Fibroblast of skin of right biceps (primary cell): ENCODE measurements at places on chromosomes 16 and 17.

GRCh38 chr16:47627721-47628120 is 166.6 kb downstream of the PHKB start:
- DNase-seq = no peak

- DNase-seq = no peak
Observed at GRCh38 chr17:3590768-3591167, 18.4 kb downstream of the TRPV1 start.

DNA sequence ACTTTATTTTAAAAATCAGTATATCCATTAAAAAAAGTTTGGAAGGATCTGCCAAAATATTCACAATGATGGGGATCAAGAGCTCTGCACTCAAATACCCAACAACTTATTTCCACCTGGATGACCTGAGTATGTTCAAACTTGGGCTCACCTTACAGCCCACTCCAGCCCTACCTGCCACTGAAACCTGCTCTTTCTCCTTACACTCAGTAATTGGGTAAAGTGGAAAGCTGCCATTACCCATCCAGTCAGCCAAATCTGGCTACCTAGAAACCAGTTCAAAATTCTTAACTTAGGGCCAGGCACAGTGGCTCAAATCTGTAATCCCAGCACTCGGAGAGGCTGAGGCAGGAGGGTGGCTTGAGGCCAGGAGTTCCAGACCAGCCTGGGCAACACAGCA is 9.6 kb downstream of the VPS53 start:
- no peak for DNase-seq

DNA sequence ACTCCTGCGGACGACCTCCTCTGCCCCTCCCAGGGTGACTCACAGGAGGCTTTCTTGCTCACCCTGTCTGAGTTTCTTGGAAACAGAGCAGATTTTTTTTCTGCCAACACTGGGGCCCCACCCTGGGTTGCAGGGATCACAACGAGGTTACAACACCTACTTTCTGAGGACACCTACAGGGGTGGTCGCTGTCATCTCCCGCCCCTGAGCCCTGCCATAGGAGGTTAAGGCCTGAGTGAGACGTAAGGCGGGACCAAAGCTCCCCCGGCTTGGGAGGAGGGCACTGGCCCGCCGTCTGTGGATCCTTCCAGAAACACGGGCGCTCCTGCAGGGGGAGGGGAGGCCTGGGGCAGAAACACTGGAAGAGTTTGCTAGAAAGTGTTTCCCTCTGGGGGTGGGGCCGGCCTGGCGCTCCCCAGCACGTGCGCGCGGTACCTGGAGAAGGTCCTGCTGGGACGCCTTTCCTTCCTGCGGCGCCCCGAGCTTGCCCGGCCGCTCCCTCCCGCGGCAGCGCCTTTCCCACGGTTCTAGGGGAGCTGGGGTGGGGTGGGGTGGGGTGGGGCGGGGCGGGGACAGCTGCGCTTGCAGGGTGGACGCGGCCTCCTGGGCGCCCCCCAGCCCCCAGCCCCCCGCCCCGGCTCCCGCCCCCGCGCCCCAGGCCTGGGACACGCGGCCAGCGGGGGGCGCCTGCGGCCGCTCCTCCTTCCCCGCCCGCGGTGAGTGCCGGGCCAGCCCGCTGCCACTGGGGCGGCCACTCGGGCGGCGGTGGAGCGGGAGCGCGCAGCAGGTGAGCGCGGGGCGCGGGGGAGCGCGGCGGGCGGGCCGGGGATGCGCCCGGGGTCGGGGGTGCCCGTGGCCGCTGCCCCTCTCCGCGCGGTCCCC is 20.7 kb upstream of the ADCY7 start:
- DNase-seq = peak; percentile 81

DNA sequence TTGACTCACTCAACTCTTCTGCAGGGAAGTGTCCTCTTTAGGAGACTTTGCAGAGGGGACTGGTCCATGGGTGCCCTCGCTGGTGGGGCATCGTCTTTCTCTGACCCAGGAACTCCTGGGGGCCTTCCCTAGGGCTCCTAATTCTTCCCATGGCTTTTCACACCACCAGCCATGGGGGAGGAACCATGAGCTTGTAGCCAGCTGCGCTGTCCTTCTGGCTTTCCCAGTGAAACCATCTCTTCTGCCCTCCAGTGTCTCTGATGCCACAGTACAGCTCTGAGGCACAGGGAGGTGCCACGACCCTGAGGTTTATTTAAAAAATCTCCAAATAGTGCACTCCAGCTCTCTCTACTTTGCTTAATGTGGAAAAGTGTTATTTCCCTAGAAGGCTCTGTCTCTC is 78.6 kb downstream of the SDR42E1 start:
- no peak for DNase-seq

DNA sequence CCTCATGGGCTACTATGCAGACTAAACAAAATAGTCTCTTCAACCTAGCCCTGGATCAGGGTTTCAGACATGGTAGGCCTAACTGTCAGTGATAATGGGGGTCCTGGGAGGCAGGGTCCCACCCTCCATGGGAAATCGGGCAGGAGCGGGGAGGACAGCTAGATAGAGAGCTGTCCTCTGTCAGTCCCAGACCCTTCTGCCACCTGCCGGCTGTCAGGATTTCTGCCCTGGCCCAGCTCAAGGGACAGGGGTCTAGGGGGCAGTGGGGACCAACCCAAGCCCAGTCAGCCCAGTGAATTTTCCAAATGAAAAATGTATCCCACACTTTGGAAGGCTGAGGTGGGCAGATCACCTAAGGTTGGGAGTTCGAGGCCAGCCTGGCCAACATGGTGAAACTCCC is 5.3 kb downstream of the CA7 start:
- DNase-seq = no peak

- peak; percentile 64 for DNase-seq
Observed at GRCh38 chr17:73013816-73014663, 78.4 kb downstream of the SLC39A11 start.

DNA sequence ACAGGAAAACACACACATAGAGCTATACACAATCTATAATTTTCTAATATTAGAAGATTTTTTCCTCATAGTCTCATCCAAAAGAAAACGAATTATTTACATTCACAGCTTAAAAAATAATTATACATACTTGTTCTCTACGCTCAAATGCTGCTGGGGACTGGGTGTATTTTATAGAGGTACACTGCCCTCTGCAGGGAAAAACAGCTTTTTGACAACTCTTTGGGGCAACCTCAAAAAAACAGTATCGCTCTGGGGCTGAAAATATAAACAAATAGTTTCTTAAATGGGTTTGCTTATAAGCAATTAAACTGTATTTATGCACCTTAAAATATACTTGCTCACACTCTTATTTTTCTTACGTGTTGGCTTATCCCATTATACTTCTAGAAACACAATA is 261.8 kb upstream of the PSMD7 start:
- DNase-seq = peak; percentile 40

- DNase-seq = no peak
Observed at GRCh38 chr17:1136748-1137147, 43.0 kb downstream of the ABR start.

- peak; percentile 77 for DNase-seq
Observed at GRCh38 chr17:48915459-48916282, 7.5 kb downstream of the UBE2Z start.

GRCh38 chr17:49596613-49597244 is 21.1 kb downstream of the NXPH3 start:
- no peak for DNase-seq

DNA sequence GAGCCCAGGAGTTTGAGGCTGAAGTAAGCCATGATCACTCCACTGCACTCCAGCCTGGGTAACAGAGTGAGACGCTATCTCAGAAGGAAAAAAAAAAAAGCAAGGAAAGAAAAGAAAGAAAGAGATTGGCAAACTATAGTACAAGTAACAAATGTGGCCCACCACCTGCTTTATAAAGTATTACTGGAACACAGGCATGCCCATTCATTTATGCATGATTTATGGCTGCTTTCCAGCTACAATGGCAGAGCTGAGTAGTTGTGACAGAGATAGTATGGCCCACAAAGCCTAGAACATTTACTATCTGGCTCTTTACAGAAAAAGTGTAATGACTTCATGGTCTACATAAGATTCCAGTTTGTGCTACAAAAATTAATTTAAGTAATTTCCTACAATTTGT is 23.6 kb downstream of the C16orf87 start:
- DNase-seq = no peak

DNA sequence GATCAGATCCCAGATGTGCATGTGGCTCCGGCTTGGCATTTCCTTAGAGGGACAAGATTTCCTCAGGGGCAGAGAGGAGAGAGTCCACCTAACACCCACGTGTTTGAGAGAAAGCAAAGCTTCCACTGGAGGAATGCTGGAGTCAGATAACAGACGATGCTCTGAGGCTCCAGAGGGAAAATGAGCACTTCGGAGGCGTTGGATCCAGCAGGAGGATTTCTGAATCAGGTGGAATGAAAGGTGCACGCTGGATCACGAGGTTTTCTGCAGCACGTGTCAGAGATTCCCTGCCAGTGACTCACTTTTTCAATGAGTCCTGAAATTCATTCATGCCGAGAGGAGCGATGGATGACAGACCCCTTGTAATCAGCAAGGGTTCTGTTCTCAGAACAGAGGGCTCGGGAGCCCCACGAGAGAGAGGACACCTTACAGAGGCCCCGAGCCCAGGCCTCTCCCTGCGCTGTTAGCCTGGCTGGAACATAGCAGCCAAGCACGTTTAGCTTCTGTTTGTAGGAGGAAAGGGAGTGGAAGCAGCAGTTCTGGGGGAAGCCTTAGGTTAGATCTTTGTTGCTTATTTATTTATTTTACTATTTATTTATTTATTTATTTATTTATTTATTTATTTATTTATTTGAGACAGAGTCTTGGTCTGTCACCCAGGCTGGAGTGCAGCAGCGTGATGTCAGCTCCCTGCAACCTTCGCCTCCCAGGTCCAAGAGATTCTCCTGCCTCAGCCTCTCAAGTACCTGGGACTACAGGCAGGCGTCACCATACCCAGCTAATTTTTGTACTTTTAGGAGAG is 49.3 kb upstream of the JPH3 start:
- DNase-seq = peak; percentile 26

- DNase-seq = no peak
Observed at GRCh38 chr16:85568519-85568918, 44.6 kb upstream of the GSE1 start.

DNA sequence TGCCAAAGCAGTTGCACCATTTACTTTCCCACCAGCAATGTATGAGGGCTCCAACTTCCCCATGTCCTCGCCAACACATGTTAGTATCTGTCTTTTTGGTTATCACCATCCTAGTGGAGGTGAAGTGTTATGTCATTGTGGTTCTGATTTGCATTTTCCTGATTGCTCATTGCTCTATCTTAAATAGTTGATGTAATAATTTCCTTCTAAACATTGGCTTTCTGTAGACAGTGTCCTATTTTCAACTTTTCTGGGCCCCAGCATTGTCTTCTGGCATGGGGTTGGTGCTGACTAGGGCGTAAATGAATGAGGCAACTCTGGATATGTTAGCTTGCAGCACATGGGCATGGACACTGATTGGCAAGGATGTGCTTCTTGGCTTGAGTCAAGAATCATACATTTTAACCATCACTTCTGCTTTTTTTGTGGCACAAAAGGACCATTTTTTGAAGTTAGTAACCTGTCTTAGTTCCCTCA is 25.1 kb downstream of the PLCG2 start:
- no peak for DNase-seq

- no peak for DNase-seq
Observed at GRCh38 chr16:76346210-76346609, 69.0 kb downstream of the CNTNAP4 start.

DNA sequence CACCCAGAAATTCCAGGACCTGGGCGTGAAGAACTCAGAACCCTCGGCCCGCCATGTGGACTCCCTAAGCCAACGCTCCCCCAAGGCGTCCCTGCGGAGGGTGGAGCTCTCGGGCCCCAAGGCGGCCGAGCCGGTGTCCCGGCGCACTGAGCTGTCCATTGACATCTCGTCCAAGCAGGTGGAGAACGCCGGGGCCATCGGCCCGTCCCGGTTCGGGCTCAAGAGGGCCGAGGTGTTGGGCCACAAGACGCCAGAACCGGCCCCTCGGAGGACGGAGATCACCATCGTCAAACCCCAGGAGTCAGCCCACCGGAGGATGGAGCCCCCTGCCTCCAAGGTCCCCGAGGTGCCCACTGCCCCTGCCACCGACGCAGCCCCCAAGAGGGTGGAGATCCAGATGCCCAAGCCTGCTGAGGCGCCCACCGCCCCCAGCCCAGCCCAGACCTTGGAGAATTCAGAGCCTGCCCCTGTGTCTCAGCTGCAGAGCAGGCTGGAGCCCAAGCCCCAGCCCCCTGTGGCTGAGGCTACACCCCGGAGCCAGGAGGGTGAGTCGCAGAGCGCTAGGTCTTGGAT is 261.5 kb downstream of the SEC14L1 start:
- DNase-seq = peak; percentile 58

GRCh38 chr16:48575471-48576050 is 34.4 kb downstream of the N4BP1 start:
- no peak for DNase-seq

- peak; percentile 96 for DNase-seq
Observed at GRCh38 chr17:64635647-64636305, 26.3 kb downstream of the SMURF2 start.

DNA sequence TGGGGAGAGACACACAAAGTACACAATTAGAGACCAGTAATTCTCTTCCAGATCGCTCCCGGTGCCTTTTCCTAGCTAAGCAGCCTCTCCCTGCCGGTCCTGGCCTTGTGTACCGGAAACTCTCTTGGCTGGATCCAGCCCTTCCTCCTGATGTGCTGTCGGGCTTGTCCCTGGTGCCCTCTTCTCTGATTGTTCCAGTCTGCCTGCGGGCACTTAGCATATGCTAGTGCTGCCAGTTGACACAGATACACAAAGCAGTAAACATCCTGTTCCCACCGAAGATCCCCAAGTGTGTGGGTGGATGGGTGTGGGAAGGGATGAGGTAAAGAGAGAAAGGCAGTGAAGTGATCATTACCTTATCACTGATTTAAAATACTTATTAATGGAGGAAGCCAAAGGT is 9.7 kb downstream of the HS3ST3B1 start:
- no peak for DNase-seq

GRCh38 chr16:83972256-83973008 is 4.4 kb downstream of the NECAB2 start:
- DNase-seq = no peak

DNA sequence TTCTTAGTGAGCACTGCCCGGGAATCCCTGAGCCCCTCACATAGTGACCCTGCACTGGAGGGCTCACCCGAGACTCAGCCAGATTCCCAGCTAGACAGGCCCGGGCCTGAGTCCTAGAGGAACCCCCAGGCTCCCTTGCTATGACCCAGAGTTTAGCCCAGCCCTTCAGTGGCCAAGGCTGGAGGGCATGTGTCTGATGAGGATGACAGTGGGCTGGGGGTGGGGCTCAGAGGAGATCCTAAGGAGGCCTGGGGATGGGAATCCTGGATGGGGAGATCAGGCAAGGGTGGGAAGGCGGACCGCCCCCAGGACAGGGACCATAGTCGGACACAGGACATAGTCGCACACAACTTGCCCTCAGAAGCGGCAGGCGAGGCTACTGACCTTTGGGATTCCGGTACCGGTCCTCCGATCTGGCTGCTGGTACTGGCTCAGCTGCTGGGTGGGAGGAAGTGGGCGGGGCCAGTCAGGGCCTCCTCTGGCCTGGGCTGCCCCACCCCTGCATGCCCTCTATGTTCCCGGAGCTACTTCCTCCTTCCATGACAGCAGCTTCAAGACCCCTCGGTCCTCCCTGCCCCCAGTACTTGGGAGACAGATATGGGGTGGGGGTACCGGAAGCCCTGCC is 1.1 kb downstream of the CD79B start:
- DNase-seq = no peak

- DNase-seq = no peak
Observed at GRCh38 chr17:82221341-82221902, 7.4 kb upstream of the SLC16A3 start.

- peak; percentile 53 for DNase-seq
Observed at GRCh38 chr16:30948667-30949649, at the start of gene ORAI3. Gene ORAI3 (plus strand): TSS chr16:30949068. CDS start chr16:30949290, 222 bp downstream.
